ENCODE measurements at places on chromosomes 4 and X. TPM values are rescaled to one million over a fixed set of nuclear protein-coding genes. Genes with fewer than 3 reads are reported as not detected.

Gene DDX53
- not detected for total RNA-seq

DNA sequence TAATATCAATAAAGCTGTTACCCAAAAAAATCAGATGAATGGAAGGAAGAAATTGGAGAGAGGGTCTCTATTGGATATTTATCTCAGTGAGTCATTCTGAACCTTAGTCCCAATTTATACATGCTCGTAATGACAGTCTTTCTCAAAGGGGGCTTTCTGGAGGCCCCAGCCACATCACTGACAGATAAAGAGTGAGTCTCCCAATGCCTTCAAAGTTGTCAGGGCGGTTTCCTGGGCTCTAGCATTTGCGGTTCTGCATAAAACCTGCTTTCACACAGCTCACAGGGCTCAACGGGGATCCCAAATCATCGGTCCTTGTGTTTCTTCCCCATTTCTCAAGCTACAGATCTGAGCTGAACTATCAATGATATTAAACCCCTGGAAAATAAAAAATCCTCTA lies 17.3 kb downstream of the TCEANC start:
- DNase-seq: no peak

DNA sequence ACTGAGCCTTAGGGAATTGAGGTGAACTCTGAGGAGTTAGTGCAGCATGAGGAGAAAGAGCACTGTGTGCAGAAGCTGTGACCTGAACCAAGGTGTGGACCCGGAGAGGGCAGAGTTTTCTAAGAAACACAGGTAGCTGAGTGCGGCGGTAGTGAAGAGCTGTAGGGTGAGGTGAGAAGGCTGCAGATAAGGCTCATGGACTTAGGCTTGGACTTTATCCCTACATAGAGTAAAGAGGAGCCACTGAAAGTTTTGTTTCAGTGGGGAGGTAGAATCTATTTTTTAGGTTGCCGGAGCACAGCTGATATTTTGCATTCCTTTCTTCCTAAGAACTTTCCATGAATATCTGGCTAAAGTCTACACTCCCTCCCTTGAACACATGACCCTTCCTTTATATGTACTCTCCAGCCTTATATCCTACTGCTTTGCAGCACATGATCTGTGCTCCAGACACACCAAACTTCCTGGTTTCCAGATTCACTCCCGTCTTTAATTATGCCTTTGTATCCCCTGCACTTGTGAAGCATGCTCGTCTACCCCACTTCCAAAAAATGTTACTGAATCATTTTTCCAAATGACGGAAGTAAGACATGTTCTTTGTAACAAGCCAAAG lies 10.6 kb upstream of the PGRMC2 start:
- DNase-seq: no peak

DNA sequence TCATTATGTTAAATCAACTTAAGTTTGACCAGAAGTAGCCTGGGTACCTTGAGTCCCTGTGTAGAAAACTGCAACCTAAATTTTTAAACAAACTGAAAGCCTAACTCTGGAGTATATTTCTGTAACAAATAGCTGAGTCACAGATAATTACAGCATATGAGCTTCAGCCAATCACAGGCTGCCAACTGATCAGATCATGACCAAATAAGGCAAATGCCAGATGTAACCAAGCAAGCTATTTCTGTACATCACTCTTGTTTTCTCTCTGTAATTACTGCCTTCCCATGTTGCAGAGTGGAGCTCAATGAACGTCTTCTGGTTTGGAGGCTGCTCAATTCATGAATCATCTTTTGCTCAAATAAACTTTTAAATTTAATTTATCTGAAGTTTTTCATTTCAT lies 980.9 kb upstream of the DIAPH2 start:
- no peak for DNase-seq

GRCh38 chr4:112327965-112328733 lies 31.0 kb downstream of the ALPK1 start:
- no peak for DNase-seq

- no peak for DNase-seq
Observed at GRCh38 chr4:89308161-89308500, 531 bp upstream of the GPRIN3 start.

DNA sequence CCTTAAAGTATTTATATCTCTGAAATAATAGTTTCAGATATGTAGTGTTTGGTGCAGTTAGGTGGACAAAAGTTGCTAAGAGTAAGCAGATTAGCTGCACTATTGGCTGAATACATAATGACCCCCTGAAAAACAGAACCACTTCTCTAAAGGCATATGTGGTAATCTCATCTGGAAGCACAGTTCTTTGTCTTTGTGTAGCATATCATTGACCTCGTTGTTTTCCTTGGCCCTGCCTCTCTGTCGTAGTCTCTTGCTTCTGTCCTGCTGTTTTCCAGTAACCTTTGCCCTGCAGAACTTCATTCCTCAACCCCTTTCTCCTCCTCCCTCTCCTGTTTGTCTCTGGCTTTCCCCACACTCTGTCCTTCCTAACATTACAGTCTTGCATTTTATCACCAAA lies 41.4 kb downstream of the JADE3 start:
- peak; percentile 28 for DNase-seq

- DNase-seq: no peak
Observed at GRCh38 chr4:31237233-31237632, 517.1 kb downstream of the PCDH7 start.

DNA sequence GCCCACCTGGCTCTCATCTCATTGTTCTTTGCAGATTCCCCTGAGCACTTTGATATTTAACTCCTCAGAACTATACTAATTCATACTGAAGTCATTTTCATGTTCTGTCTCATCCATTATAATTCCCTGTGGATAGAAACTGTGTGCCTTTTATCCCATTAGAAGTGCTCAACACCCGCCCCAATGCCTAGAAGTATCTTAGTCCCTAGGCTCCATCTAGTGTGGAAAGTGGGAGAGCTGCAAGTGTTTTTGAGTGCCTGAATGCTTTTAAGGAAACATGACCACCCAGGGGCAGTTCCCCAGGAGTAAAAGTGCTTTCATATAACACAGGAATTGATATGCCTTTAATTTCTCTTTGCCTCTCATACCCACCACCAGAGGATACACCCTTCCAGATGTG lies 117.0 kb downstream of the CHRDL1 start:
- no peak for DNase-seq

GRCh38 chr4:41985151-41985550 lies 3.6 kb downstream of the DCAF4L1 start:
- DNase-seq: no peak

Data from H9 (cell line).